ENCODE measurements at places on chromosomes 3 and 15.

- DNase-seq = no peak
Measured at GRCh38 chr3:9028134-9028533, 64.9 kb upstream of the RAD18 start.

GRCh38 chr15:89177633-89178306 is 43.6 kb downstream of the RLBP1 start:
- DNase-seq = peak; percentile 75

DNA sequence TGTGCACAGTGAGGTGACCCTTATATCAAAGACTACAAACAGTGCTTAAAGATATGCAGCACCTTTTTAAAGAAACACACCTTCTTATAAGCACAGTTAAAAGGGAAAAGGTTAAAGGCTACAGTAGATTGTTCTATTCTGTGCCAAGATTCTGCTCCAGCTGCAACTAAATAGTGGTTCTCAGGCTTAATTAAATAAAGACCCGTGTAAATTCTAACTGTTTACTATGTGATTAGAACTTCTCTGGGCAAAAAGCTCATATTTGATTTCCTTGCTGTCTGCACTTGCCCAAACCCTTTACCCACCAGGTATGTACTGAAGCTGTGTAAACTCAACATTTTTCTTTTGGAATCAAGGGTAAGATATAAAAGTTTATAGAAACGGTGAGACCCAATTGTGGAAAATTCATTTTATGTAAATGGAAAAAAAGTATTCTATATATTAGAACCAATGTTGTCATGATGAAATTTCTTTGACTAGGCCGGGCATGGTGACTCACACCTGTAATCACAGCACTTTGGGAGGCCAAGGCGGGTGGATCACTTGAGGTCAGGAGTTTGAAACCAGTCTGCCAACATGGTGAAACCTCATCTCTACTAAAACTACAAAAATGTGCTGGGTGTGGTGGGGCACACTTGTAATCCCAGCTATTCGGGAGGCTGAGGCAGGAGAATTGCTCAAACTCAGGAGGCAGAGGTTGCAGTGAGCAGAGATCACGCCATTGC is 230.6 kb downstream of the MECOM start:
- no peak for DNase-seq

GRCh38 chr15:92523176-92523575 is 129.5 kb downstream of the ST8SIA2 start:
- no peak for DNase-seq

GRCh38 chr15:57607570-57608000 is 15.9 kb downstream of the MYZAP start:
- DNase-seq = no peak
